NCI-H1436 treated with DMSO at 0.1 percent for 48 hours (cell line): ENCODE measurements at places on chromosomes 12 and 14.

GRCh38 chr14:89858089-89858488 lies 96.4 kb downstream of the EFCAB11 start:
- no peak for DNase-seq

GRCh38 chr12:11836282-11837151 lies 187.0 kb downstream of the ETV6 start:
- no peak for DNase-seq

DNA sequence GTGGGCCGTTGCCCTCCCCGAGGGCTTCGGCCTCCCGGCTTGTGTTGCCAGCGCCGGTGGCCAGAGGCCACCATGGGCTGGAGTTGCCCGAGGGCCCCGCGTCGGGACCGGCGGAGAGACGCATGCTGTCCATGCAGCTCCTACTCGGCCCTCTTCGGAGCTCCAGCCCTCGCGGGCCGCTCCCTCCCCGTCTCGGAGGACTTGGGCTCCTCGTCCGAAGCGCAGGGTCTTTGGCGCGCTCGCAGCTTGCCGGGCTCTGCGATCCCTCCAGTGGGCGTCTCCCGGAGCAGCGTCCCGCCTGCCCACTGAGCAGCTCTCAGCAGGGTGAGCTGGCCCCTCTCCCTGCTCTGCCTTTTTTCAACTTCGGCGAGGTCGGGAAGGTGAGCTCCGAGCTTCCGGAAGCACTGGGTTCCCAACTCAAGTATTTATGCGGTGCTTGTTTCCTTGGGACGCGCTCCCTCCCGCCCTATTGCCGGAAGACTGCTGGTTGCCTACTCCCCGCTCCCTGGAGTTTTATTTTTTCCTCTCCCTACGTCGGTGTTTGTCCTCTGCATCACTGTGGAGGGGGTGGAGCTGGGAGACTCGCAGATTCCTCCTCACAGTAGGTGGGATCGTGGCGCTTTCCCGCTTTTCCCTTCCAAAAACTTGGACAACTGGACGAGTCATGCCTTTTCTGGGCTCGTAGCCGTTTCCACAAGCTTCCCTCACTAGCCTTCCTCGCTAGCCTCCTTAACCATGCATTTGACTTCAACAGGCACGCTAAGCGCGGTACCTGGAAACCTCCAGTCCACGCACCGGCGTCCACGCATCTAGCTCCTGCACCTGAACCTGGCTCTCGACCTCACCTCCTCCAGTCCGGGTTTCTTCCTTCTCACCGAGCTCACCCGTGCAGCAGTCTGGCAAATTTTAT lies at the start of gene AVPR1A:
Gene AVPR1A (minus strand): TSS at position 489 of the 910 bp plus-strand sequence. CDS start 365 bp downstream, at position 124.
- DNase-seq, result no peak

GRCh38 chr12:62907561-62907960 lies 27.4 kb downstream of the PPM1H start:
- no peak for DNase-seq

DNA sequence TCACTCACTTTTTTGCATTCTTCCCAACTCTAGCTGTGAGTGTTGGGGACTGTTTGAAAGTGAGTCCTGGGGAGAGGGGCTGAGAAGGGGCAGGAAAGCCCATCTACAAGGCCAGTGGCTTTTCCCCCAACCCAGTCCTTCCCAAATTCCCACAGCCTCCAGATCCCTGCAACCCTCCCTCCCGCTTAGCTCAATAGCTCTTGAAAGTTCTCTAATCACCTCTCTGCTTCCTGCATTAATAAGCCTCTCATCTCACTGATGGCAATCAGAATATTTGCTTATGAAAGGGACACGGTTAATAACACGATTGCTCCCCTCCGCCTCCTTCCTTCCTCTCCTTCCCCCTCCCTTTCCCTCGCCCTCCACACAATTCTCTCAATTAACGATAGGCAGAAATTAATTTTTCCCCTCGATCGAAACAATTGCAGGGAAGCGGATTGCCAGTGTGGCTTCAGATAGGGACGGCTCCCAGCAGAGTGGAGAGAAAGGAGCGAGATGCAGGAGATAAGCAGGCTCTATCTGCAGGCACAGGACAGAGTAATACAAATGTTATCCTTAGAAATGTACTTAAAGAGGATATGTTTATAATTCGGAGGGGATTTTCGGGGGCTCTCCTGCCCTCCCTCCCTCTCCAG lies 15.1 kb upstream of the GPATCH2L start:
- no peak for DNase-seq

DNA sequence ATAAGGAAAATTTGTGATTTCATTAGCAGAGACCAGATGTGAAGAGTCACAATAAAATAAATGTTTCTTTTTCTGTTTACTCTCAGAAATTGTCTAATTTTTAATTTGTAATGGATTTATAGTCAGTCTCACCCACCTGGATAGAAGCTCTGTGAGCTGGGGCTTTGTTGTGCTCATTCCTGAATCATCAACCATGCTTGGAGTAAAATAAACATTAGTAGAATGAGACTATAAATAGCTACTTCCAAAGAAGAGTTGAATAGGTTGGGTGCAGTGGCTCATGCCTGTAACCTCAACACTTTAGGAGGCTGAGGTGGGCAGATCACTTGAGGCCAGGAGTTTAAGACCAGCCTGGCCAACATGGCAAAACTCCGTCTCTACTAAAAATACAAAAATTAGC lies 185.3 kb upstream of the FBXO33 start:
- DNase-seq, result no peak

DNA sequence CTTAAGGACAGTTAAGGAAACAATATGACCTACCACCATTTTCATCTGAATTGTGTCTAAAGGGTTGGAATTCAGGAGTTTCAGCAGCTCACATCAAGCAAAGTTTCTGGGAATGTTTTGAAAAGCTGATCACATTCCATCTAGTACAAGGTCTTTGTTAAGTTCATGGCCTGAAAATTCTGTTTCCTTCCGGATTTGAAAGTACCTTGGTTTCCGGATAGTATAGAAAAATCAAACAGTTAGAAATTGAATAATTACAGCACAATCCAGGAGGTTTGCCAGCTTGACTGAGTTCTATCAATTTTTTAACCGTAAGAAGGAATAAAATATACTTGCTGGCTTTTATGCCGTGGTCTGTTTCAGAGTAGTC lies 136.5 kb downstream of the HMGA2 start:
- DNase-seq, result no peak

GRCh38 chr12:27960821-27961220 lies 11.7 kb downstream of the PTHLH start:
- DNase-seq, result no peak

DNA sequence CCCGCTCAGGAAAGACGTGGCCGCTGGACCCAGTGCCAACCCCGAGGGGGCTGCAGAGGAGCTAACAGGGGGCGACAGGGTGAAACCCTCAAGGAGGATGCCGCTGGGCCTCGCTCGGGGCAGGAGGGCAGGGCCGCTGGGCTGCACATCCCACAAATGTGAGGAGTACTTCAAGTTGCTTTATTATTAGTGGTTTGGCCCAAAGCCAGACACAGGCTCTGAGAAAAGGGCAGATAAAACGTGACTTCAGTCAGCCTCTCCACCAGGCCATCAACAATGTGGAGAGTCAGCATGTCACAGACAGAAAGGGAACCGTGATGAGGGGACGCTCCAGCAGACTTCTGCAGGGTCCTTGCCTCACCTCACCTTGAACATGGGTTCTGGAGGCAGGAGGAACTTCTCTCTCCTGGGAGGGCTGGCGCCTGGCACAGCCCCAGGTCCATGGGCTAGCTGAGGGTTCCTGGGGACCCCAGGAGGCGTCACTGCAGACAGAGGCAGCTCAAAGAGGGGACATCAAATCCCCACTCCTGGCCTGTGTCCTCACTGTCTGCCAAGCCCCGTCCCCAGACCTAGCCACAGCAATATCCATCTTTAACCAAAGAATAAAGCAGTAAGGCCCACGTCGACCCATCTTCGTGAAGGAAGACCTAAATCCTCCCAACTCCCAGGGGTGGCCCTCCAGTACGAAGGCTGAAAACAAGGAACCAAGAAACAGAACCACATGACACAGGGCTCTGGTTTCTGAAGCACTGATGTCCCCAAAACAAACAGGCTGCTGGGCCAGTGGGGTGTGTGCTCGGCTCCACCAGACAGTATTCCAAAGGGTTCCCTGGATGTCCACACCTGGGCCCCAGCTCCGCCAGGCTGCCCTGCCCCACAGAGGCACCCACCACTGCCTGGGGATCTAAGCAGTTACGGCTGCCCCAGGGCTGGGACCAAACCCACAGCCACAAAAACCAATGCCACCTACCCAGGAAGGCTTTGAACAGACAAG lies 35.1 kb downstream of the CCDC85C start:
- DNase-seq, result no peak

- DNase-seq, result no peak
Measured at GRCh38 chr12:51326698-51327439, 2.9 kb upstream of the BIN2 start.

- no peak for DNase-seq
Measured at GRCh38 chr12:30996255-30996654, 69.7 kb downstream of the TSPAN11 start.

DNA sequence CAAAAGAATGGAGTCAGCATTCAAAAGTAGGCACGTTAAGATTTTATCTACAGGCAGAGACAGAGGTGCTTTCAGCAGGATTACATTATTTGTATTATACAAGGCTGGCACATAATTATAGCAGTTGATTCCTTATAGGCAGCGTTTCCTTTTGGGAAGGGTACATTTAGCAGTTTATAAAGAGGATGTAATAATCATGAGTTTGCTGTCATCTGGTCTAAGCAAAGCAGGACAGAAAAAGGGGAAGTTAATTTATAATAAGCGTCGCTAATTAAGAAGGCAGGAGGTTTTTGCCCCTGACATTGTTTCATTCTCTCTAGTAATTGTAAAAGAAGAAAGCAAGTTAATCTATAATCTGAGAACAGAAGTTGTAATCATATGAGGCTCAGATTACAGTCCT lies 259.9 kb upstream of the MDGA2 start:
- no peak for DNase-seq

DNA sequence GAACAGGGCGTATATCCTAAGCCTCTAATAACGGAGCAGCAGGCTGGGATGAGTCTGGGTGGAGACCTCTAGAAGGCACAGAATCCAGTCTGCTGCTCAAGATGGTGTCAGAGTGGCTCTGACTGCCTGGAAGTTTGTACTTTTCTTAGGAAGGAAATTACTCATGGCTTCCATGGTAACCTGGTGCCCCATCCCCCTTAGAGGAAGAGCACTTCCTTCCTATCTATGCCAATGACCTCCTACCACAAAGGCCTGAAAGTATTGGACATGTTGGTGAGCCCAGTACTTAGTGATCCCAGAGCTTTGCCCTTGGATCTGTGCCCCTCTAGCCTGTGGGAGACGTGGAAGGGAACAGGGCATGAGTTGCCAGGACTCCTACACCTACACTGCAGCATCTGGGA lies 1.5 kb downstream of the BATF start:
- DNase-seq, result no peak

DNA sequence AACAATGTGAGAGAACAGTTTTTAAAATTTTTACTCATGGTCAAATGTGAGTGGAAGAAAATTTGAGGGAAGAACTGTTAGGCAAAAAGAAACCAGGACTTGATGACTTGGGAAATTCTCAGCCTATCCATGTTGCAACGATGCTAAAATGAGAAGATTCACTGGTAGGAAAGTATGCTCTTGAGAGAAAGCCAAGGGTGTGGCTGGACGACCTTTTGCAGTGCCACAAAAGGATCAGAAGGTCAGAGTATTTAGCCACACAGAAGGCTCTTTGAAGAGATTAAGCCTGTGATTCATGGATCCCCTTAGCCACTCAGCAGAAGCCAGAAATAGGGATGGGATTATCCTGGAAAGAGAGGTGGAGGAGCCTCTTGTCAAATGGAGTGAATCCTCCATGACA lies 336.8 kb downstream of the LRIG3 start:
- no peak for DNase-seq

- DNase-seq, result no peak
Measured at GRCh38 chr12:110109037-110109836, 14.9 kb upstream of the IFT81 start.

DNA sequence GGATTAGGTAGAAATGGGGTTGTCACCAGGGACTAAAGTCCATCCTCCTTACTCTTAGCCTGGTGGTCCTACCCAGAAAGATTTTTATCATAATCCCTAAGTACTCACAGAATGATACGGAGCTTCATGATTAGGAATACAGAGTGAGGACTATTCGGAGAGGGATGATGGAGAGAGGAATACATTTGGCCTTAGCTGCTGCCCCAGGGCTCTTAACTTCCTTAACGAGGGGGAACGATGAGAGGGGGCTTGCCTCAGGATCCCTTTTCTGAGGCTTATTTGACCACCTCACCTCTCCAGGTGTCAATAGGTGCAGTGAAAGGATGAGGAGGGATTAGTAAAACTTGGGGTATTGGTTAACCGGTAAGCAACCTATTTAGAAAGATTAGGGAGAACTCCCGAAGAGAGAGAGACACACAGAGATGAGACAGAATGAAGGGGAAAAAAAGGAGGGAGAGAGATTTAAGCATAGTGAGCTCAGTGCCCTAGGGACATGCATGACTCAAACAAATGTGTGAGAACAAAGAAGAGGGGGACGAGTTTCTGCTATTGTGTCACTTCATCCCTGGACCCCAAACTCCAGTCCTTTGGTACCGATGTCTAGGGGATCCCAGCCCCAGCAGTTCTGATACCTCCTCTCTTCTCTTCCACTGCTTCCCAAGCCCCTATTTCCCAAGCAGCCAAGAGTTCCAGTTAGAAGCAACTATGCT lies 1.1 kb downstream of the NFE2 start:
- no peak for DNase-seq

DNA sequence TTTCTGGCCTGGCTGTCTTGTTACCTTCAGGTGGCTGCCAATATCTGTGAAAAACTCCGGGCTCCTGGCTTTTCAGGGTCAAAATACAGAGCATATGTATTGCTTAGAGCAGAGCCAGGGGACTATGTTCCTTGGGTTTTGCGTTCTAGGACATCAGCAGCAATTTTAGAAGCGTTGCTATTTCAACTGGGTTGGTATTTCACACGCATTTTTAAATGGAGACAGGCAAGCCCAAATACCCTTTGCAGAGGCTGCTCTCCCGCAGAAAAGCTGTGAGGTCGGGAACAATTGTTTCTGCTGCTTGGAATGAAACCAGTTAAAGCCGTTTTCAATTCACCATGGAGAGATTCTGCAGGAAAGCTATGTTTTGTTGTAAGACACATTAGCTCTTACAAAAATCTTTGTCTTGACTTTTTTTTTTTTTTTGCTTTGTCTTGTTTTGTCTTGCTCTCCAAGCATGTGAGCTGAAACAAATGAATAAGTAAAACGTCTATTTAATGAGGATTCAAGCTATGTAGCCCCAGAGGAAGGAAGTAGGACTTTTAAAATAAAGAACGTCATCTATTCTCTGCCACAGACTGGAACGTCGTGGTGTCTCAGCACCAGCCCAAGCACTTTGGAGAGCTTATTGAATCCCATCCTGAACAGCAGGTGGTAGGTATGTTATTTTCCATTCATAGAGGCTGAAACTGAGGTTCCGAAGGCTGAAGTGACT lies 181.0 kb upstream of the TBX3 start:
- no peak for DNase-seq
